ENCODE measurements at places on chromosomes 2 and 18.

DNA sequence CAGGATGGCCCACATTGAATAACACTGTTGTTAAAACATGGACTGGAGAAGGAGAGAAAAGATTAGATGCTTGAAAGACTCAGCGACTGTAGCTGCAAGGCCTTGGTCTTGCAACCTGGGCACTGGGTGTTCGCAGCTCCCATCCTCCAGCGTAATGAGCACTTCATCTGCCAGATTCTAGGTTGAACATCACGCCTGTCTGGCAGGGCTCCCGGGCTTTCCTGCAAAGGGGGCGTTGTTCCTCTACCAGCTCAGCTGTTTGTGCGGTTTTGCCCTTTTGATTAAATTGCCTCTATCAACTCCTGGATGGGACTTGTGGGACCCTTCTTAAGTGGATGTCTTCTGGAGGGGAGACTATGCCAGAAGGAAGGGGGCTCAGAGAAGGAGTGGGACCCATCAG lies 215.4 kb downstream of the KLHL29 start:
- no peak for DNase-seq

GRCh38 chr2:33528441-33528950 lies 52.0 kb downstream of the RASGRP3 start:
- no peak for DNase-seq

DNA sequence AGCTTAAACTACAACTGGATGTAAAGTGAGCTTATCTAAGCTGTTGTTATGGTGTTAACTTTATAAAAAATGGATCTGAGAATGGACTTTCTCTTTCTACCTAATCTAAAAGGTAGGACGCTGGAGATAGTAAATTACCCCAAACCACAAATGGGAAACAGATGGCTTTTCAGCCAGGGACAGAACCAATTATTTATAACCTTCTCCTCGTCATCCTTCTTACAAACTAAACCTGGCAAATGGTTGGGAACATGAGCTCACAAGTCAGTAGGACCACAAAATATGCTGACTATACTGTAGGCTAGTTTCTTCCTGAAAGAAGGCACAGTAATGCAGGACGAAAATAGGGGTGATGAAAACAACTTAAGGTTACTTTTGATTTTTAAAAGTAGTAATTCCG lies 32.7 kb upstream of the ZDBF2 start:
- DNase-seq = no peak

DNA sequence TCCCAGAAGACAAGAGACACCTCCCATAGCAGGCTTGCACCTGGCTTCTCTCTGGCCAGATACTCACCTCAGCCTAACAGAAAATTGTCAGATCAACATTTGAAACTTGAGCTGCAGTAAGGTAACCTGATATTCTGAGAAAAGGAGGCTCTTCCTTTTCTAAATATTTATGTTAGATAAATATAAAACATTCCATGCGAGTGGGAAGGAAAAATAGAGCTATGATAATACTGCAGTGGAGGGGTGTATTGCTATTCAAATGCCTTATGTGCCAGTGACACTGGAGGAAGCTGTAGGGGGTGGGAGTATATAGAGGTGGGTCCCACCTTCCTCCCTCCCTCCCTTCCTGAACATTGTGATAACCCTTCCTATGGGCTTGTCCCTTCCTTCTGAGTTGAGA lies 515.5 kb upstream of the CHAC2 start:
- DNase-seq = no peak

DNA sequence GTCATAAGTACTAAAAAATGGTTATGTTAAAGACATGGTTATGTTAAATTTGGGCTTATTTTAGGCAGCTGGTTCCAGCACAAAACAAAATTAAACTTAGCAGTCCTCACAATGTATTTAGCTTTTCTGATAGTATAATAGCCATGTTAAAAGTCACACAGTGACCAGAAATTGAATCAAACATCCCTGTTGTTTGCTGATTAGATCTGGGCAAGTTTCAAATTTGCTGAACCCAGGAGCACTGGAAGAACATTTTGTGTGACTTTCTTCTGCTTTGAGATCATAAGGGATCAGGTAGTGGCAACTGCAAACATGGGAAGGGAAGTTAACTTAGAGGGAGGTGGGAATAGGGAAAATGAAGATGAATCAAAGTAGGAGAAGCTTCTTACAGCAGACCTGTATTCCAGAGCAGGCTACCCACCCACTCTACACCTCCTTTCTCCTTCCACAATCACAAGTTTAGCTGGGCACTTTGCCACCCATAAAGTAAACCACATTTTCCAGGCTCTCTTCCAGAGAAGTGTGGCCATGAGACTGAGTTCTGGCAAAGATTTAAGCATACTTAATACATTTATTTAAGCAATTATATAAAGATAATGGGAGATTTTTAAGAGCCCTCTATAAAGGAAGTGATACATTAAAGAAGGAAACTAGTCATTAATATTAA lies 616.1 kb upstream of the LRATD1 start:
- DNase-seq = no peak

- DNase-seq = no peak
Observed at GRCh38 chr2:19122220-19122619, 236.2 kb downstream of the OSR1 start.

DNA sequence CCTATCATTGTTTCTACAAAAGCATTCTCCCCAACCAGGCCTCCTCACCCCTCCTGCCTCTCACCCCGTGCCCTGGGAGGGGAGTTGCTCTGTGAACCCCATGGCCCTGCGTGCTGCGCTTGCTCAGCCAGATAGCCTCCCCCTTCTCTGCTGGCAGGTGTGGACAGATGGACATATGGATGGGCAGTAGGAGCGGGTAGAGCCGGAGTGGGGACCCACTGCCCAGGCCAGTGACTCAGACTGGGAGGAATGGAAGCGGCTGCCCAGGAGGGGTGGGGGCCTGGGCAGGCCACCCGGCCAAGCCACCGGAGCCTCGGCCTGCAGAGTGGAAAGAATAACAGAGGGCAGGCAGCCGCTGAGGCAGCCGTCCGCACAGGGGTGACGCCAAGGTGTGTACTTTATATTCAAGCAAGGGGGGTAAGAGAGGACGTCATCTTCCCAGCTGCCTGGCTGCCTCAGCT lies 8.7 kb downstream of the CYP26B1 start:
- peak; percentile 8 for DNase-seq

GRCh38 chr2:19299032-19299431 lies 59.4 kb downstream of the OSR1 start:
- no peak for DNase-seq
